Stomach (tissue), 19 donors: ENCODE measurements at places on chromosomes 5 and 9.

- peak overlapping the region; percentile 63 for H3K27ac ChIP-seq
- no peaks in the 10 kb centered on the region for H3K36me3 ChIP-seq
- H3K4me3 ChIP-seq: peak overlapping the region; percentile 62
- peaks cover 16% of the 10 kb centered on the region for H3K4me1 ChIP-seq
- no peak for DNase-seq
Measured at GRCh38 chr5:139787257-139787567, 8.4 kb upstream of the PSD2 start.

- DNase-seq: peak; percentile 47
- peaks cover 82% of the 10 kb centered on the region for H3K36me3 ChIP-seq
- no peaks in the 10 kb centered on the region for H3K4me1 ChIP-seq
- no peak overlapping the region for H3K4me3 ChIP-seq
- no peaks in the 10 kb centered on the region for H3K27me3 ChIP-seq
Measured at GRCh38 chr5:160047423-160047822, 38.5 kb downstream of the TTC1 start.

GRCh38 chr5:158351485-158352125 lies 492.7 kb upstream of the CLINT1 start:
- no peak overlapping the region for H3K4me3 ChIP-seq
- no peaks in the 10 kb centered on the region for H3K4me1 ChIP-seq
- H3K36me3 ChIP-seq: no peaks in the 10 kb centered on the region
- H3K27me3 ChIP-seq: no peaks in the 10 kb centered on the region

DNA sequence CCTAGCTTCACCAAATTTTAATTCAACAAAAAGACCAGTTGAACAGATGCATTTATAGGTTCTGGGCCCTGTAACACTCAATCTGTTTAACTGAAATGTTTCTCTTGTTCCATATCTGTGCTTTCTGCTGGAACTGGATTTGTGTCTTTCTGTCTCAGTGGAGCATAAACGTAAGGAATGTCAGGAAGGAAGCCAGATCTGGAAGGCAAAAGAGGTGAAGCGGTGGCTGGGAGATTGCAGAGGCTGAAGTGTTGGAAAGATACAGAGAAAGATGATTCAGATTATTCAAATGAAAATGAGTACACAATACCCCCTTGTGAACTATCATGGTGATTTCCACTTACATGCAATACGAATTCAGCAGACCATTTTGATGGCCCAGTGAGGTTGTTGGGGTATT lies 406.8 kb downstream of the BRINP1 start:
- DNase-seq: no peak
- H3K4me1 ChIP-seq: no peaks in the 10 kb centered on the region
- H3K4me3 ChIP-seq: no peak overlapping the region
- no peaks in the 10 kb centered on the region for H3K36me3 ChIP-seq
- H3K27ac ChIP-seq: no peak overlapping the region

- peaks cover 5% of the 10 kb centered on the region for H3K4me1 ChIP-seq
- DNase-seq: no peak
- no peak overlapping the region for H3K27ac ChIP-seq
- H3K4me3 ChIP-seq: no peak overlapping the region
- no peaks in the 10 kb centered on the region for H3K27me3 ChIP-seq
- no peaks in the 10 kb centered on the region for H3K36me3 ChIP-seq
Measured at GRCh38 chr5:75235711-75236110, 967 bp downstream of the ANKRD31 start.

- no peaks in the 10 kb centered on the region for H3K36me3 ChIP-seq
- peaks cover 34% of the 10 kb centered on the region for H3K4me1 ChIP-seq
- no peaks in the 10 kb centered on the region for H3K27me3 ChIP-seq
- peak overlapping the region; percentile 31 for H3K27ac ChIP-seq
- no peak for DNase-seq
- no peak overlapping the region for H3K4me3 ChIP-seq
Measured at GRCh38 chr9:112546149-112547012, 59.8 kb downstream of the KIAA1958 start.

GRCh38 chr9:22206833-22207232 lies 197.7 kb upstream of the CDKN2B start:
- no peaks in the 10 kb centered on the region for H3K27me3 ChIP-seq
- H3K36me3 ChIP-seq: no peaks in the 10 kb centered on the region
- DNase-seq: no peak
- no peak overlapping the region for H3K4me3 ChIP-seq

GRCh38 chr9:34701023-34701768 lies 8.7 kb downstream of the CCL21 start:
- no peaks in the 10 kb centered on the region for H3K36me3 ChIP-seq
- no peaks in the 10 kb centered on the region for H3K27me3 ChIP-seq
- peaks cover 7% of the 10 kb centered on the region for H3K4me1 ChIP-seq

GRCh38 chr9:18017136-18017535 lies 438.3 kb downstream of the SH3GL2 start:
- no peaks in the 10 kb centered on the region for H3K27me3 ChIP-seq
- peaks cover 5% of the 10 kb centered on the region for H3K4me1 ChIP-seq
- no peaks in the 10 kb centered on the region for H3K36me3 ChIP-seq
- H3K4me3 ChIP-seq: no peak overlapping the region
- no peak for DNase-seq

DNA sequence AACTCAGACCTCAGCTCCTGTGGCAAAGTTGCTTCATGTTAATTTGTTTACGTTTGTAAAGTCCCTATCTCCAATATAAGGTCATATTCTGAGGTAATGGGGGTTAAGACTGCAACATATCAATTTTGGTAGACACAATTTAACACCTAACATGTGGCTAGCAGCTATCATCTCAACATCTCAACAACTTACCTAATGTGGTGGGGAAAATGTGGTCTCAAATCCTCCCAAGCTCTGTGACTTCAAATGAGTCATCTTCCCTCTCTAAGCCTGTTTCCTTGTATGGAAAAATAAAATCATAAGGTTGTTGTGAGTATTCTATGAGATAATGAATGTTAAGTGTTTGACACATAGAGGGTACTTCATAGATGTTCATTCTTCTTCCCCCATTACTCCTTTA lies 443.3 kb downstream of the CDK5RAP2 start:
- no peak for DNase-seq
- no peak overlapping the region for H3K27ac ChIP-seq
- no peaks in the 10 kb centered on the region for H3K4me1 ChIP-seq
- no peaks in the 10 kb centered on the region for H3K36me3 ChIP-seq
- H3K4me3 ChIP-seq: no peak overlapping the region

DNA sequence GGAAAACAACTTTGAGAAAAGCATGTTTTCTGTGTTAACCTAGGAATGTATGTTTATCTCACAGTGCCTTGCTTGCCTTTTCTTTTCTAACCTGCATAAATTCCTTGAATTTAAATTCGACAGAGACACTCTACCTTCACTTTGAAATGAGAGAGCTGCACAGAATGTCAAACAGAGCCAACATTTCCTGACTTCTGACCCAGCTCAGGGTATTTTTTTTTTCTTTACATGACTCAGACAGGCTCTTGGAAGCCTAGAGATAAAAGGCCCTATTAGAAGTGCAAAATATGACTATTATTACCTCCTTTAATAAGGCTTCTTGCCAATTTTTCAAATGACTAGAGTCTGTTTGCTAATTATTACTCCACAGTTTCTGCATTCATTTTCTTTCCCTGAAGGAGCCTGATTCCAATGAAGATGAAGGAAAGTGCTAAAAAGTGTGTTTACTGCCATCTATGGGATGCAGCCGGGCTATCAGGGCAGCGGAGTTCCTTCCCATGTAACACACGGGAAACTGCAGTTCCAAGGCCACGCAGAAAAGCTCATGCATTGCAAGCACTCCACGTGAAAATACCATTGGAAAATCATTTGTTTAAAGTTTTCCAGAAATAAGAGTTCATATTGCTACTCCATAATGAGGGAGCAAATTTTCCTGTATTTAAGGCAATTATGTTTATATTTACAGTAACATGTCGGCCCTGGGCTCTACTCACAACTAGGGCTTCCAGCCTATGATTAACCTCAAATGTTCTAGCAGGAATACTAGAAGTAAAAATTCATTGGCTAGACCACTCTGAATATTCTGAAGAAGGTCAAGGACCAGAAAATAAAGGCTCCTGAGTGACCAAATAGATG lies 485.6 kb downstream of the ZSWIM6 start:
- DNase-seq: peak; percentile 36
- no peak overlapping the region for H3K27ac ChIP-seq
- H3K27me3 ChIP-seq: no peaks in the 10 kb centered on the region
- no peaks in the 10 kb centered on the region for H3K36me3 ChIP-seq
- no peak overlapping the region for H3K4me3 ChIP-seq

DNA sequence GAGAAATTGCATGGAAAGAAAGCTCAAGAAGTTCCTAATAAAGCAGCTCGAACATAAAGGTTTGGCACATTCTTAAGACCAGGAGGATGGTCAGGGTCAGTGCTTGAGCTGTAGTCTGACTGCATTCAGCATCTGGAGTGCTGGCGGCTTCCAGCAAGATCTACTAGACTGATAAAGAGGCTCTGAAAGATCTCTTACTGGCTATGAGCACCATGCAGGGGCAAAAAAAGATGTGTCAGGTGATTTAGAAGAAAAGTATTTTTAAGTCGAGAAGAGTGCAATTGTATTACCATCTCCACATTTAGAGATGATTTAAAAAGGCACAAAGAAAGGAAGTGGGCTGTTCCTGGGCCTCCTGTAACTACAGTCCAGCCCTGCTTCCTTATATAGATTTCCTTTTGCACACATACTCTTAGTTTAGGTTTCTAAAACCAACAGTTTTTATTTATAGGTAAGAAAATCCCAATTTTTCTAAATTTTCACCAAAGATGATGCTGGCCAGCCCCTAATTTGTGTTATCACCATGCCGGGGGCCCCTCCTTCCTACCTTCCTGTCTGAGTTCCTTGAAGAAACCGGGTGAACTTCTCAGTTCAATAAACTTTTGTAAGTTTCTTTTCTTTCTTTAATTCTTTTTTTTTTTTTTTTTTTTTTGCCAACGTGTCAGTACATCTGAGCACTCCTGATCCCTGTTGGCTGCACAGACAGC lies 65.9 kb upstream of the PLPP1 start:
- peak; percentile 64 for DNase-seq
- peak overlapping the region; percentile 87 for H3K27ac ChIP-seq
- no peaks in the 10 kb centered on the region for H3K27me3 ChIP-seq
- peaks cover 80% of the 10 kb centered on the region for H3K4me1 ChIP-seq
- H3K36me3 ChIP-seq: no peaks in the 10 kb centered on the region
- no peak overlapping the region for H3K4me3 ChIP-seq

- peaks cover 4% of the 10 kb centered on the region for H3K36me3 ChIP-seq
- no peak overlapping the region for H3K4me3 ChIP-seq
- DNase-seq: no peak
- no peak overlapping the region for H3K27ac ChIP-seq
Measured at GRCh38 chr9:122822938-122823337, 5.5 kb downstream of the PDCL start.

DNA sequence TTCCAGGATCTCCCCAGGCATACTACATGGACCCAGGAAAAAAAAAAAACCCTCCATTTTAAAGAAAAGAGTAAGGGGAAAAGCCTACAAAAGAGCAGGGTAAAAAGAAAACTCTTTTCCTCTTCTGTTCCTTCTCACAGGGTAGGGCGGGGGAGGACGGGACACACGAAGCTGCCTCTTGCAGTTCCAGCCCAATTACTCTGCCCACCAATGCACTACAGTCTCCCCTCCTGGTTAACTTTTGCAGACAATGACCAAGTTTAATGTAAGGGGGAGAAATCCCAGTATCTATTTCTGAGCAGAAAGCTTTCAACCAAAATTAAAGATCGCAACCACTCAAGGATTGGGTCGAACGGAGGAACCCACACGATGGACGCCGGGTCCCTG lies 1.3 kb downstream of the BRD3 start:
- peaks cover 24% of the 10 kb centered on the region for H3K27me3 ChIP-seq
- H3K4me3 ChIP-seq: peak overlapping the region; percentile 84
- DNase-seq: peak; percentile 42
- H3K4me1 ChIP-seq: peaks cover 61% of the 10 kb centered on the region

GRCh38 chr9:128094166-128094949 lies 26.3 kb downstream of the SLC25A25 start:
- H3K4me1 ChIP-seq: peaks cover 60% of the 10 kb centered on the region
- H3K27me3 ChIP-seq: no peaks in the 10 kb centered on the region
